Tibial nerve (tissue), 4 donors: ENCODE measurements at places on chromosomes 2 and 18.

GRCh38 chr2:42153944-42154581, 15.1 kb upstream of the EML4 start:
- DNase-seq: no peak

DNA sequence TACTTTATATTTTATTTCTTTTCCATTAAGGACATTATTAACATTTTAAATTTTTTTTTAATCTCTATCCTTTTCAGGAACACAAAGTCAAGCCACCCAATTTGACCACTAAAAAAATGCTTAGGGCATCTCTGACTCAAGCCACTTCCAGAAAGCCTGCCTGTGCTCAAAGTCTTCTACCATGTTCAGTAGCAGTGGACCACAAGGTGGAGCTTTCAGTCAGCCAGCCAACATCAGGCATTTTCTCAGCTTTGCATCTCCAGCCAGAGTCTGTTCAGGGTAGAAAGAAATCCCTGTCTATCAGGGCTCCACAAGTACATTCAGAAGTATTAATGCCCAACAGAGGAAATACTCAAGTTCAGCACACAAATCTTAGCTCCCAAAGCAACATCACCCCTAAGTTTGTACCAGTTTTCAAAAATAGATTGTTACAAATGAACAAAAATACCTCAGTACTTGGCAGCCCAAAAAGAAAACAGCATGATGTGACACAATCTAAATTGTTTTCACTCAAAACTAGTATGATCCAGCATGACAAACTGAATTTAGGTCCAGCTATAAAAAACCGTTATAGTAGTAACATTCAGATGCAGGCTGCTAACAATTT, 37.6 kb downstream of the C18orf63 start:
- peak; percentile 31 for DNase-seq

- no peak for DNase-seq
These were observed 3.6 kb downstream of the TBR1 start for GRCh38 chr2:161419638-161420190.

GRCh38 chr2:100294162-100294497, 28.2 kb downstream of the LONRF2 start:
- no peak for DNase-seq

- no peak for DNase-seq
These were observed 22.8 kb downstream of the HPCAL1 start for GRCh38 chr2:10325278-10326145.

- no peak for DNase-seq
These were observed 333.0 kb downstream of the RPRM start for GRCh38 chr2:153145470-153145978.

- DNase-seq: no peak
These were observed 49.9 kb downstream of the CRACDL start for GRCh38 chr2:98886066-98886554.

DNA sequence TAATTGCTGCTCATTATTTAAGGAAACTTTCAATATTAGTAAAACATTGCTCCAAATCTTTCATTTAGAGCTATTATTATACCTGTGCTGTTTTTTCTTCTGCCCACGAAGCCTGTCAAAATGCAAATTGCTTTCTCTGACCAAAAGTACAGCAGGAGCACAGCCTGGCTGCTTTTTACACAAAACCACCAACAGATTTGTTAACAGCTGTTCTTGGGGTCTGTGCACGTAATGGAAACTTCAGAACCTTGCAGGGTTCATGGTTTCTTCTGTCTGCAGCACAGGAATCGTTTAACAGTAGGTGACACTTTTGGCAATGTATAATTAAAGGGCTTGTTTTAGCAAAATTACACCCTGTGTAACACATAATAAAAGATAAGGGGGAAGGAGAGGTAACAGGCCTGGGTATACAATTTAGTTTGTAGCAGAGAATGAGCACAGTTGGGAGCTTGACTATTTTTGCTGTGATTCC, 447.3 kb downstream of the KCNJ3 start:
- no peak for DNase-seq

GRCh38 chr2:218618102-218618860, 10.6 kb downstream of the PLCD4 start:
- DNase-seq: no peak

- no peak for DNase-seq
These were observed 44.5 kb upstream of the C2orf74 start for GRCh38 chr2:61117534-61117933.

DNA sequence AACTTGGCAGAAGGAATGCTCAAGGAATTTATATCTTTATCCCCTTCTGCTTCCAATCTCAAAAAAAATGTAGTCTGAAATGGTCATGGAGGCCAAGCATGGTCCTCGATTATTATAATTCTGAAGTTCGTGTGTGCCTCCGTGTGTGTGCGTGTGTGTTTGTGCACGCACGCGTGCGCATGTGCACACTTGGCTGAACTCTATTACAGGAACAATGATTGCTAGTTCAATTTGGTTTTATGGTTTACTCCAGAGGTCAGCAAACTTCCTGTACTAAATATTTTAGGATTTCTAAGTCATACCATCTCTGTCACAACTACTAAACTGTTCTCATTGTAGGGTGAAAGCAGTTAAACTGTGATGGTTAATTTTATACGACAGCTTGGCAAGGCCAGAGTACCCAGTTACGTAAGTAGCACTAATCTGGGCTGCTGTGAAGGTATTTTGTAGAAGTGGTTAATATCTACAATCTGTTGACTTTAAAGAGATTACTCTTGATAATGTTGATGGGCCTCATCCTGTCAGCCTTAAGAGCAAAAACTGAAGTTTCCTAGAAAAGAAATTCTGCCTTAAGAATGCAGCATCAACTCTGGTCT, 5.8 kb upstream of the MARCHF7 start:
- no peak for DNase-seq

DNA sequence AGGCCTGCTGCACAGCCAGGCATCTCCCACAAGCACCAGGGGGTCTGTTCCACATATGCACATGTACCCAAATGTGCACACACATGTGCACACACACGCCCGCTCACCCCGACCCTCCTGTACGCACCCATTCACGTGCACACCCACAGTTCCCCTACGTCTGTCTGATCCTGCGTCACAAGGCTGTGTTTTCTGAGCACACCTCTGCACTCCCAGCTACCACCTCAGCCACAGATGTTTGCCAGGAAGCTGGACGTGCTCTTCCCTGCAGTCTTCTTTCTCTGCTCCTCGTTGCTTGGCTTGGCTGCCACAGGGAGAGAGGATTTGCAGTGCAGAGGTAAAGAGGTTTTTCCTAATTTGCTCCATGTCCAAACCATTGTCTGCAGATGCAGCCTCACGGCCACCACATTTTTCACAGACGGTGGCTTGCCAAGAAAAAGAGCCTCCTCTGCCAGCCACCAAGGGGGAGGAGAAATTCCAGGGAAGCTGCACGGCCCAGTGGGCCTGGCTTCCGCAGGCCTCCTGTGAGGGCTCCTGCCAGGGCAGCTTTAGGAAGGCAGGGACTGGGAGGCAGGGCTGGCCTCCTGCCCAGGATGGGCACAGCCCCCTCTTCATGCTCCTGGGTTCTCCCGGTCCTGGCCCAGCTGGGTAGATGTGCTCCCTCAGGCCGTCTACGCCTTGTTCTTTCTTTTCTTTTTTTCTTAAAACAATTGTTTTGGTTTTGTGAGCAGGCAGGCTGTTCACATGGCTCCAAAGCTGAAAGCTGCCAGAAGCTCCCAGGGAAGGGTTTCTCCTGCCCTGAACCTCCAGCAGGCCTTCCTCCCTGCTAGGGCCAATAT, 29.3 kb upstream of the HS6ST1 start:
- peak; percentile 33 for DNase-seq

DNA sequence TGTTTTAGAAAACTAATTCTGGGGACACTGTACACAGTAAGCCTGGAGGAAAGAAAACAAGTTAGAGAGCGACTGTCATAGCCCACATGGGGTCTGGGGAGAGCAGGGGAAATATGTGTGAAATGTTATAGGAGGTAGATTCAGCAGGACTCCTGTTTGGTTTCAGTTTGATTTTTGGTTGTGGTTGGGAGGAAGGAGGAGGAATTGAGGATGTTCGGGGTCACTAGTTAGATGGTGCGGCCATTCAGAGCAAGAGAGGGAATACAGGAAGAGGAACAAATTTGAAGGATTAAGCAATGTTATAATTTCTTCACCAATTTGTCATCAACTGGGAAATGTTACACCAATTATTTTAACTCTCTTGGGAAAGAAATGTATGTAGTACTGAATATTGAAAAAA, 25.1 kb downstream of the TTC39C start:
- DNase-seq: no peak

- no peak for DNase-seq
These were observed 12.0 kb downstream of the DSG1 start for GRCh38 chr18:31329787-31330438.

DNA sequence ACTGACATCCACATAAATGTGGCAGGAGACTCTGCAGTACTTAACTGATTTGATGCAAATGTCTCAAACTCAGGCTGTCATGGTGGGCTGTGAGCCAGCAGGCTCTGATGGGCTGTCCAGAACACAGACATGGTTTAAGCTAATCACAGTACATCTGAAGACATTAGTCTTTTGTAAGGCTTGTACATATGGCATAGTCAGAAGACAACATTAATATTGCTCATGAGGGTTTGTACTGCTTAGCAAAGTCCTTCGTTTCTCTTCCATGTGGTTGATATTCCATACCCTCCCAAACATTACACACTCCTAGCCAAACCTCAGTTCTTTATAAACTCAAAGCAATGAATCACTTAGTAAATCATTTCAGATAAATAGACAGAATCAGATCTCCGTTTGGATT, 330.6 kb downstream of the RND3 start:
- no peak for DNase-seq

GRCh38 chr2:179348906-179349305, 84.3 kb upstream of the SESTD1 start:
- DNase-seq: no peak

DNA sequence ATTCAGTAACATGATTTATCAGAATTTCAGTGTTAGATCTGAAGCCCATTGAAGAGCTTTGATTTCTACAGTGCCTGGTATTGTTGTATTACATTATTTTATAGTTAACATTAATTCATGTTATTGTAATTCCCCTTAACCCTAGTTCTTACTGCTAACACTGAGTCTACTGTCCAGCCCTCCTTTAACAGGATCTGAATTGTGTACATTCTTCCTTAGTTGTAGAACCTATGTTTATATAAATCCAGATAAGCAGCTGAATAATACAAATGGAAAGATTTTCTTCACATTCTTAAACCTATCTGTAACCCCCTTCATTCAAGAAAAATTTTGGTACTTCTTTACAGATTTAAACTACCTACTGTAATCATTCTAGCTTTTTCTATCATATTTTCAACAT, 14.7 kb downstream of the NDUFAF7 start:
- DNase-seq: no peak

- no peak for DNase-seq
These were observed 61.5 kb upstream of the RPE start for GRCh38 chr2:209940936-209941335.

GRCh38 chr2:217102956-217103355, 243.1 kb upstream of the TNP1 start:
- no peak for DNase-seq

GRCh38 chr2:82667491-82667890, 1791.6 kb downstream of the SUCLG1 start:
- no peak for DNase-seq

DNA sequence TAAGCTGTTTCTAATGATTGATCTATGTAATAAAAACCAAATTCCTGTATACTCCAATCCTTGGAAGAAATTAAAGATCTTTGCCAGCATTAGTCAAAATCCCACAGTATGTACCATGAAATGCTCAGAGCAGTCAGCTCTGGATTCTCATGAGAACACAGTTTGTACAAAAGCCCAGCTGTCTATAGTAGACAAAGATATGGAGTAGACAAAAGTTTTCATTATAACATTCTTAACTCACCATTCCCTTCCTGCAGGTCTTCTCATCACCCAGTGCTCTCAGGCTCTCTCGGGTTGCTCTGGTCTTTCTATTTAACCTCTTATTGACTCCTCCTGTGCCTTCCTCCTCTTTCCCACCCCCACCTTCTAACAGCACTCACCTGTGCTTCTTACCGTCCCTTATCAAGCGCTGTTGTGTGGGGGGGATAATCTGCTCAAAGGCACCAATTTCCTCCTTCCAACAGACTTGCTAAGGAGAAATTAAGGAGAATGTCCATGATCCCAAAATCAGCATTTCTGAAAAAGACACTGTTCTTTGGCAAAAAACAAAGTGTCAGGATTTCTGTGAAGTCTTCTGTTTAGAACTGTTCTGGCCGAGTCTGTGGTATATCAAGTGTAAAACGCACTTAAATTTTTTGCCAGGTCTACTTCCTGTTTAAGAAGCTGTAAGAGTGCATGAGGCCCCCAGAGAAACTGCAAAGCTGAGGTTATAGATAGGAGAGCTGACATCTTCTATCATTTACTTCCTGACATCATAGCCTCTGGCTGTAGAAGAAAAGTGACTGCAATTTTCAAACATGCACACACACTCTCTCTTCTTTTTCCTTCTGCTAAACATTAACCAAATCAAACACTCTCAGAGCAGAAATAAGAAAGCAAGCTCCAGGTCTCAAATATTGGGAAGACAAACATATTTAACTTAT, 144.1 kb downstream of the EVA1A start:
- DNase-seq: no peak

DNA sequence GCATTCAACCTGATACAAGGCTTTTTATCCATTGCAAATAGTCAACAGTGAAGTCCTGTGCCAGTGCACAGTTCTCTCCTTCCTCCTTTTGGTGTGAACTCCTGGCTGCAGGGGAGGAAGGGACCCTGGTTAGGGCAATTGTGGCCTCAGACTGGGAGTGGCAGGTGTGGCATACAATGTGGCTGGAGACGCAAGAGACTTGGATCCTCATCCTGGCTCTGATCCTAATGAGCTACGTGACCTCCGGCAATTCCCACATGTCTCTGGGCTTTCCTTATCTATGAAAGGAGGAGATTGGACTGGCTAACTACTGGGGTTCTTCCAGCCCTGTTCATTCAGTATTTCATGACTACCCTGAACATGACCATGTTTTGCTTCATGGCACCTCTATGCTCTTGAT, 10.5 kb upstream of the IL1A start:
- no peak for DNase-seq

GRCh38 chr2:174984561-174984960, 20.6 kb downstream of the CHN1 start:
- no peak for DNase-seq

DNA sequence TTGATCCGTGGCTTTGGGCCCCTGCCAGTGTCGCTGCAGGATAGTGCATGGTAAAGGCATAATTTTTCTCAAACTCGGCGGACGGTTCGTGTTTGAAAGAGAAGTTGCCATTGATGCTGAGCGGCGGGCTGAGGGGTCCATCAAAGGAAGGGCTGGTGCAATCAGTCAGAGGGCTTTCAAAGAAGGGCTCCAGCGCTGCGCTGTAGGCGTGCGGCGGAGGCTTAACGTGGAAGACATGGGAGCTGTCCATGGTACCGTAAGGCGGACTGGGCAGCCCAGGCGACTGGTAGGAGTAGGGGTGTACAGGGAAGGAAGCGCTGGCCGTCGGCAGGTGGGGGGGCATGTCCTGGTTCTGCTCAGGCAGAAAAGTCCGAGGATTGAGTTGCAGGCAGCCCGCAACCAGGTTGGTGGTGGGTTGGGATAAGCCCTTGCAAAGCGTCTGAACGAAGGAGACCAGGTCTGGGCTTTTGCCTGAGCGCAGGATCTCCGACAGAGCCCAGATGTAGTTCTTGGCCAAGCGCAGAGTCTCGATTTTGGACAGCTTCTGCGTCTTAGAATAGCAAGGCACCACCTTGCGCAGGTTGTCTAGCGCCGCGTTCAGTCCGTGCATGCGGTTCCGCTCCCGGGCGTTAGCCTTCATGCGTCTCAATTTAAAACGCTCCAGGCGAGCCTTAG, 2.3 kb downstream of the NEUROD1 start:
- DNase-seq: peak; percentile 64

- DNase-seq: no peak
These were observed 46.8 kb downstream of the RNF138 start for GRCh38 chr18:32138332-32138982.
